ENCODE measurements at places on chromosomes 1 and 21. TPM values are rescaled to one million over a fixed set of nuclear protein-coding genes. Genes with fewer than 3 reads are reported as not detected.

Gene IL23R
- polyA plus RNA-seq, result not detected

Gene FCRL6
- not detected for polyA plus RNA-seq

Gene LCE3D
- 0.52 TPM for polyA plus RNA-seq

Gene AMY1C
- not detected for polyA plus RNA-seq

Gene F5
- polyA plus RNA-seq, result 0.16 TPM

Gene NBPF4
- not detected for polyA plus RNA-seq

Gene RASAL2
- 16.0 TPM for polyA plus RNA-seq

Gene EPHA10
- 0.21 TPM for polyA plus RNA-seq

Gene SLC16A4
- polyA plus RNA-seq, result 1.5 TPM

Gene OTUD3
- polyA plus RNA-seq, result 3.0 TPM

Gene SPRR2F
- 0.44 TPM for polyA plus RNA-seq

Gene ARHGAP30
- polyA plus RNA-seq, result 0.45 TPM

Gene AADACL4
- not detected for polyA plus RNA-seq

Gene S100A2
- 0.89 TPM for polyA plus RNA-seq

Gene TNFAIP8L2
- 0.49 TPM for polyA plus RNA-seq

Gene PLA2G2A
- 1.3 TPM for polyA plus RNA-seq

Gene NPL
- 2.4 TPM for polyA plus RNA-seq

Gene CACNA1S
- not detected for polyA plus RNA-seq

Gene LCE1C
- polyA plus RNA-seq, result not detected

Gene RNU1-4
- polyA plus RNA-seq, result not detected

Gene LINGO4
- polyA plus RNA-seq, result not detected

Gene LGR6
- 0.89 TPM for polyA plus RNA-seq

Gene SPRR1B
- not detected for polyA plus RNA-seq

Gene S100A7
- not detected for polyA plus RNA-seq

Gene DIO1
- polyA plus RNA-seq, result not detected

Gene TPTE
- polyA plus RNA-seq, result not detected

Gene MYOC
- not detected for polyA plus RNA-seq

Gene DNASE2B
- not detected for polyA plus RNA-seq

Gene RNF220
- 63.6 TPM for polyA plus RNA-seq

Gene EXO1
- polyA plus RNA-seq, result 16.2 TPM

Gene COPA
- 58.2 TPM for polyA plus RNA-seq

Gene BATF3
- 7.8 TPM for polyA plus RNA-seq

Gene CASZ1
- polyA plus RNA-seq, result 6.2 TPM

Gene GJA4
- 0.95 TPM for polyA plus RNA-seq

Gene RAB3GAP2
- 15.7 TPM for polyA plus RNA-seq

Gene ATP1A4
- polyA plus RNA-seq, result 0.27 TPM

Gene OR11L1
- not detected for polyA plus RNA-seq

Gene GBP6
- polyA plus RNA-seq, result not detected

Gene TRAPPC10
- polyA plus RNA-seq, result 14.0 TPM

Gene PM20D1
- not detected for polyA plus RNA-seq

Gene SH2D2A
- polyA plus RNA-seq, result 4.6 TPM

Gene TARDBP
- 171 TPM for polyA plus RNA-seq

Gene IFNLR1
- polyA plus RNA-seq, result 6.2 TPM

Gene RHD
- polyA plus RNA-seq, result 0.31 TPM

Gene FCRLB
- polyA plus RNA-seq, result 0.47 TPM

Gene CLDN17
- polyA plus RNA-seq, result not detected

Gene KRTAP12-2
- not detected for polyA plus RNA-seq
